ENCODE measurements at places on chromosomes 3 and 15. TPM values are rescaled to one million over a fixed set of nuclear protein-coding genes. Genes with fewer than 3 reads are reported as not detected.

Gene STXBP5L
- not detected for total RNA-seq

Gene TAGLN3
- total RNA-seq = not detected

Gene C3orf22
- not detected for total RNA-seq

Gene CISH
- total RNA-seq = 8.0 TPM

Gene NDUFB5
- 360 TPM for total RNA-seq

Gene TEX9
- total RNA-seq = 0.32 TPM

Gene SLC22A13
- not detected for total RNA-seq

GRCh38 chr3:11120091-11120805, 34.0 kb upstream of the HRH1 start:
- no peak for DNase-seq

GRCh38 chr3:138395865-138396751, 38.3 kb upstream of the ESYT3 start:
- DNase-seq = peak; percentile 54

DNA sequence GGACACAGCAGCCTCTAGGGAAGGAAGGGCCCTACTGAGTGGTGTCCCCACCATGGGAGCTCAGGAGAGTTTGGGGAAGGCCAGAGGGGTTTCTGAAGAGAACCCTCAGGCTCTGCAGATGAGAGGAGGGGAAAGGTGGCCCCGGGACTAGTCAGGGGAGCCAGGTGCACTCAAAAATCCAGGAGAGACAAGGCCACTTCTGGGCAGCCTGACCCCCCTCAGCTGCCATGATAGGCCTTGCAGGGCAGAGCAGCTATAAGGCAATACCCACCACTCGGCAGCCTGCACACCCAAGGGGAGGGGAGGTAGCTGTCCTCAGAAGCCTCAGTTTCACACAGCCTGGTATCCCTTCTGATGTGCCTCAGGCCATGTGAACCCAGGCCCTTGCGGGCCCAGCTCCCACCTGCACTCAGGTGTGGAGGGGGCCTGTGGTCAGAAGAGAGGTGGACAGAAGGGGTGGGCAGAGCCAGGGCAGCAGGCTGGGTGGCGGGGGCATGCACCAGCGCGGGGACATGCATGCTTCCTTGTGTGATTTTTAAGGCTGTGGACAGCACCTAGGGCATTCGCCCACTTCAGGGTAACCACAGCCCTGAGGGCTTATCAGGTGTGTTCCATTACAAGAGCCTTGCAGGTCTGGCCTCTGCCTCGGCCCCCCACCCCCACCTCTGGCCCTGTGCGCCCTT, 34.6 kb downstream of the SRPRB start:
- DNase-seq = no peak

DNA sequence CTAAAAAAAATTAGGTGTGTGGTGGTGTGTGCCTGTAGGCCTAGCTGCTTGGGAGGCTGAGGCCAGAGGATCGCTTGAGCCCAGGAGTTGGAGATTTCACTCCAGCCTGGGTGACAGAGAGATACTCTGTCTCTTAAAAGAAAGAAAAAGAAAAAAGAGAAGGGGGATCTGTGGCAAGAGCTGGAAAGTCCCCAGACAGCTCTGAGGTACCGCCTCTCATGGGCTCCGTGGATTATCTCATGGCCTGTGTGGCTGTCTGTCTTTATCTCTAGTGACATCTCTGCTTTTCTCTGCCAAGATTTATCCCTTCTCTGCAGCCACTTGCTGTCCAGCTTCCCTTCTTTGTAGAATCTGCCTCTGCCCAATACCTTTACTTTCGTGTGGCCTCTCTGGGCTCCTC, 5.7 kb downstream of the EXOSC7 start:
- DNase-seq = no peak

DNA sequence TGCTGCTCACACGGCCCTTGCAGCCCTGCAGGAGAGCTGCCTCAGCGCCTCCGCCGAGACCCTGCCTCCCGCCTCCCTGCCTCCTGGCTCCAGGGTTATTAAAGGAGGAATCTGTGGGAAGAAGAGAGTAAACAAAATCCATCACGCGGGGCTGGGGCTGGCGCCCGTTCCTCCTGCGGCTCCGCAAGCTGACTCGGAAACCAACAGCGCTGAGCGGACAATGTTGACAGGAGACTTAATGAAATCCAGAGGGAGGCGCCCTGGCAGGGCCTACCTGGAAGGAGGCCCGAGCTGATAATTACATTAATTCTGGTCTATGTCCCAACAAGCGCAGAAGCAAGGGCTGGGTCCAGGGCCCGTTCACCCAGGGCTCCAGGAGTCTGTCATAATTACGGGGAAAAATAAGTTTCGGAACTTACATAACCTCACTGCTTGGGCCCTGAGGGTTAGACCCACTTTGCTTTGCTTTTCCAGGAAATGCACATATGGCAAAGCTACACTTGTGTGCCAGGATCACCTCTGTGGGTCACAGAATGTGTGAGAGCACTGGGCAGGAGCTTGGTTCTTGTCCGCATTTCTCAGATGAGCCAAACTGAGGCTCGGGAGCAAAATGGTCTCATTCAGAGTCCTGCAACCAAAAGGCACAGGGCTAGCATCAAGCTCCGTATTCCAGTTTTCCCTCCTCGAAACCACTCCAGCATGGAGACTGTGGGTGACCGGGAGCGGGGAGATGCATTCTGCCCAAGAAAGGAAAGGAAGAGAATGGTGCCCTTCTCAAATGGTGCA, 43.8 kb upstream of the SLC6A6 start:
- peak; percentile 87 for DNase-seq

GRCh38 chr3:133152056-133152455, 113.9 kb downstream of the TMEM108 start:
- no peak for DNase-seq

DNA sequence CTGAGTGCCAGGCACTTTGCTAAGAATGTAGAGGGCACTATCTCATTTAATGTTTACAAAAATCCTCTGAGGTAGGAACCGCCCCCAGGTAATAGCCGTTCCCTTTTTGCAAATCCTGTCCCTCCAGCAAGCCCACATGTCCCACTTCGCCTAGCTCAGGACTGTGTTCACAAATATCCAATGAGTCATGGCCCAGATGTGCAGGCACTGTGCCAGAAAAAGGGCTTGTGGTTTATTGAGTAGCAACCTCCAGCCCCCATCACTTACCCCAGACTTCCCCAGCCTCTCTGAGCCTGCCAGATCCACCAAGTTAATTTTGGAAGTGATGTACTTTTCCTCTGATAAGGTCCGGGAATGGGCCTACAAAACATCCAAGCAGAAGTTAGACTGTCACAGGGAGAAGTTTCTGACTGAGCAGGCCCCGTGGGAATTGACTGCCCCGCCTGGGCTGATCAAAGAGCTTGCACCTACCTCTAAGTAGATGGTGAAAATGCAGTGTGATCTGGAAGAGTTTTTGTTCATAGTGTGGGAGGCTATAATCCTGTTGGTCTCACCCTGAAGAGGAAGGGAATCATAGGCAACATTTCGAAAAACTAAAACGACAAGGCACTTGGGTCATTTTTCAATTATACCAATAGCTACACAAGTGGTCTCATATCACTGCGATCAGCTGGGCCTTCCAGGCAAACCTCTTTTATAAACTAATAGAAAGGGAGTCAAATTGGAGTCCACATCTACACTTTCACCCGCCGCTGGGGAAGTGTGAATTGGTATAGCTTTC, 15.7 kb downstream of the KIF9 start:
- peak; percentile 88 for DNase-seq

DNA sequence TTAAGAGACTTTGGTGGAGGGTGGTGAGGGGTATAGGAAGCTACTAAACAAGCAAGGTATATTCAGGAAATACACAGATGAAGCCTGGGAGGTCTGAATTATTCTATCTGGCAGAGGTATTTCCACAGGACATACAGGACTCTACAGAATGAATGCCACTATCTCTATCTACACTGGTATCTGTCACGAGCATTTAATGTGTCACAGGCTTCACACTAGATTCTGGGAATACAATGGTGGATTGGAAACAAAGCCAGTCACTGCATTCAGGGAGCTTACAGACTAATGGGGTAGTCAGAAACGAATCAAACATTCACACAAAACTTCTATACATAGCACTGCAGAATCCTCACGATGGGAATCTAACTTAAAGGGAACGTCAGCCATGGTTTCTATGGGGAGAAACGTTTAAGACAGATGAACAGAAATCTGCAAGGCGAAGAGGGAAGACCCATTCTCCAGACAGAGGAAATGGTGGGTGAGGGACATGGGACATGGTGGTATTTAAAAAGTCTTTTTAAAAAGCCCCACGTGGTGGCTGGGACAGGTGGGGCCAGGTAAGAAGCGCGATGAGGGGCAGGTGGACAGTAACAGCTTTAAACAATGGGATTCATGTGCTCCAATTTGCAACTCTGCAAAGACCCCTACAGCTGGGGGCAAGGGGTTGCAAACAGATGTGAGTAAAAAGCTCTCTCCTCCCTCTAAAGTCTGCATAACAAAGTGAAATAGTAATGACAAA, 16.5 kb downstream of the LRIG1 start:
- DNase-seq = no peak

DNA sequence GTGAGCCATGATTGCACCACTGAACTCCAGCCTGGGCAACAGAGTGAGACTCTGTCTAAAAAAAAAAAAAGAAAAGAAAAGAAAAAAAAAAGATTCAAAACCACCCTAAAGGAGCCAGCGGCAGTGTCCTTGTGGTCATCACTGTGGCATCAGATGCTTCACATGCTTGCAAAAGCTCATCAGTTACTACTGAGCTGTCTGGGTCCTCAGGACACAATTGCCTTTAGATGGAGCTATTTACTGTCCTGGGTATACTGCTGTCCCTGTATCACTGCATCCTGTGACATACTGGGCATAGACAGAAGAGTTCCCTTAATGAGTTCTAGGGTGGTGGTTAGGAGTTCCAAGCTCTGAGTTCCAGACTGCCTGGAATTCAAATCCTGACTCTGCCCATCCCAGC, 85.8 kb downstream of the LINGO1 start:
- no peak for DNase-seq

- DNase-seq = no peak
Measured at GRCh38 chr3:89227634-89228033, 120.2 kb downstream of the EPHA3 start.

DNA sequence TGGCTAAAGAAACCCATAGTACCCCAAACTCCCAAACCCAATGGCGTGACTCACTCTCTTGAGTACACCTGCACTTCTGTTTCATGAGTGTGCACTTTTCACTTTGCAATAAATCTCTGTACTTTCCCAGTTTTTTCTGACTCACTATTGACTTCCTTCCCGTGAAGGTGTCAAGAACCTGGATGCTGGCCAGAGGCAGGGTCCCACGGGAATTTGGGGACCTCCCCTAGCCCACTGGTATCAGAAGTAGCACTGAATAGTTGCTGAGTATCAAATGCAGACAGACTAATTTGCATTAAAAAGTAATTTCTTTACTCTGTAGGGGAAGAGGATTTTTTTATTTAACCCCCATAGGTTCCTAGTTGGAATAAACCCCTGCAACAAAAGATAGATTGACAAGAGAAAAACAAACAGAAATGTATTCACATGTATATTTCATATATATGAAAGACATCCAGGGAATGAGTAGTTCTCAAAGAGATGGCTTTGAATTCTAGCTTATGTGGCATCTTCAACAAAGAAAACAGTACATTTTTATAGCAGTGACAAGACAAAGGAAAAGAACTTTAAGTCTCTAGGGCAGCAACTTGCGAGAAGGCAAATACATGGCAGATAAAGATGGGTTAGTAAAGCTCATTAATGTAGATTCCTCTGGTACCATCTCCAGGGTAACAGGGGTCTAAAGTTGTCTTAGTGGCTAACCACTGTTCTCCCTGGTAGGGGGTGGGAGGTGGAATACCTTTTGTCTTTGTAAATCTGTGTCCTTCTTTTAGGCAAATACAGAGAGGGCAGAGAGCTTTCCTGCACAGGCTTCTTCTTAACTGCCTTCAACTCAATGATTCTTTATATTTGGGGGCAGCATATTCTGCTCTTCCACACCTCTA, 385.5 kb upstream of the PDZRN3 start:
- no peak for DNase-seq

DNA sequence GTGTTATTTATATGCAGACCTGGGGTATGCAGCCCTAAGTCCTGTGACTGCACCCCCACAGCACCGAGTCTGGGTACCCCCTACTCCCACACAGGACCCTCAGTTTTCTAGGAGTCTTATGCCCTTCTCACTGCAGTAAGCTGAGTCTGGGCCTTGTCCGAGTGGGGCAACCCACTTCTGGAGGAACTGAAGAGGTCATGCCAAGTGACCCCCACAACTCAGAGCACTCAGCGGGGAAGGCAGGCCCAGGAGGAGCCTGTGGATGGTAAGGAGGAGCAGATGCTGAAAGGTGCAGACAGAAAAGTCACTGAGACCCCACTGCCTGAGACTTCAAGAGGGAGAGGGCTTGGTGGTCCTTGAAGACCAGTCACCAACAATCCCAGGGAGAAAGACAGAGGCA, 56.1 kb upstream of the FGD5 start:
- DNase-seq = no peak

- no peak for DNase-seq
Measured at GRCh38 chr3:51343918-51344687, 41.0 kb upstream of the MANF start.

GRCh38 chr3:142149673-142149992, 289 bp upstream of the TFDP2 start:
- DNase-seq = no peak

DNA sequence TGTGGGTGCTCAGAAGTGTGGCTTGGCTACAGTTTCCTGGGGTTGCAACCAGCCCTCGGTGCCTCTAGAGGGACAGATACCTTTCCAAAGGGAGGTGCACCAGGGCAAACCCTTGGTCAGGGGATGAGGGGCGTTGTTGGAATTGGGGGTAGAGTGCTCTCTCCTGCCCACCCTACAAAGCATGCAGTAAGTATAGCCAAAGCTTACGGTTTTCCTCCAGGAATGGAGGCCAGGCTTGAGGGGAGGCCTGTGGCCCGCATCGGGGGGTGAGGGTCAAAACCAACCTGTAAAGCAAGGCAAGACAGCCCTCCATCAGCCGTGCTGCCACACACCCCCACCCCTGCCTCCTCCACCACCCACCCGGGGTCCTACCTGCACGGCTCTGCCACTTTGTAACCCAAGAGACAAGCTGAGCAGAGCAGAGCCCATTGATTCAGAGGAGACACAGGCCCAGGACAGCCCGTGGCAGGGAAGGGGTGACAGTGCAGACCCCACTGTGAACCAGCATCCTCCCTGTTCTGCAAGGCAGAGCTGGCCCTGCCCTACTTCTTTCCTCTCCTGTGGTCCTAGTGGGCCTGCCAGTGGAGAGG, 41.5 kb downstream of the TLE3 start:
- DNase-seq = no peak

Data from Right ventricle myocardium superior (tissue), 1 donor.